ENCODE measurements at places on chromosomes 2 and 18. TPM values are rescaled to one million over a fixed set of nuclear protein-coding genes. Genes with fewer than 3 reads are reported as not detected.

Gene CRYBA2
- total RNA-seq = not detected

Gene ZAP70
- total RNA-seq = 1.2 TPM

Gene COL6A3
- total RNA-seq = 41.3 TPM

- DNase-seq = no peak
These were observed 225.9 kb downstream of the NEDD4L start for GRCh38 chr18:58269931-58270330.

GRCh38 chr2:15817748-15818147 is 122.6 kb upstream of the MYCN start:
- DNase-seq = no peak

DNA sequence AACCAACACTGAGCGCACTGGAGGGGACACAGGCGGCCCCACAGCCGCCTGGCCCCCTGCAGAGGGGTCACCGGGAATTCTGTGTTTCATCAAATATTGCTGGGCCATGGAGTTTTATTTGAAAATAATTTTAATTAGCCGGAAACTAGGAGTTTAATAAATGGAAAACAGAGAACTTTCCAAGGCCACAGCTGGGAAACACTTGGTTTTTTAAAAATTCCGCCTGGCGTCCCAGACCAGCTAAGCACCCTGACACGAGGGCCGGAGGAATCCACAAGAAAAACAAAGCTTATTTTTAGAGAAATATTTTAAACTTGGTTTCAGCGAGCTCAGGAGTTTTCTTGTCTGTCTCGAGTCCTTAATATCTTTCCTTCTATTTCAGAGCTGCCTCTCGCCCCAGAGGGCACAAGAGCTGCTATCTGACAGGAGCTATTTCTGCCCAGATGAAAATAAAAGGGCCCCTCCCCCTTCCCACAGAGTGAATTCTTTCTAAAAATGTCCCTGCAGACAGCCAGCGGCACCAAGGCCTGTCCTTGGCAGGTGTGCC is 8.2 kb downstream of the ZFP36L2 start:
- peak; percentile 75 for DNase-seq
